ENCODE measurements at places on chromosomes 5 and 9.
A peak's percentile ranks its signal among the peaks of the same experiment; 100 is the strongest.

DNA sequence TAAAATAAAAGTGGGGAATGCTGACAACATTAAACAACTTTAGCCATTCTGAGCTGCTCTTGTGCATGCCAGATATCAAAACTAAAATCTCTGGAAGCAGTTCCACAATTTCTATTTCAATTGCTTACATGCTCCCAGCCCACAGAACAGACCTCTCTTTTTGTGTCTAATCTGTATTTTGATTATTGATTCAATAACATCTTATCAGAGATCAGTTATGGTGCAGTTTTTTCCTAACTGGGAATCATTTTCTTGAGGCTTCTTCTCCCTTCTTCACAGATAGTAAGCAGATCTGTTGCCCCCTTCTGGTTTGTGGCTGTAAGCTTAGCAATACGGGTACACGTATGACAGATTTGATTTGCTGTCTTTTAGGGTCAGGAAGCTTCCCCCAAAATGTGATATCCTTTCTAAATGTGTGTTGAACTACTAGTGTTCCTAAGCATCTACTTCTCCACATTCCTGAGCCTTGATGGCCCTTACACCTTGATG, 39.4 kb downstream of the MRPS27 start:
- no peak for DNase-seq

DNA sequence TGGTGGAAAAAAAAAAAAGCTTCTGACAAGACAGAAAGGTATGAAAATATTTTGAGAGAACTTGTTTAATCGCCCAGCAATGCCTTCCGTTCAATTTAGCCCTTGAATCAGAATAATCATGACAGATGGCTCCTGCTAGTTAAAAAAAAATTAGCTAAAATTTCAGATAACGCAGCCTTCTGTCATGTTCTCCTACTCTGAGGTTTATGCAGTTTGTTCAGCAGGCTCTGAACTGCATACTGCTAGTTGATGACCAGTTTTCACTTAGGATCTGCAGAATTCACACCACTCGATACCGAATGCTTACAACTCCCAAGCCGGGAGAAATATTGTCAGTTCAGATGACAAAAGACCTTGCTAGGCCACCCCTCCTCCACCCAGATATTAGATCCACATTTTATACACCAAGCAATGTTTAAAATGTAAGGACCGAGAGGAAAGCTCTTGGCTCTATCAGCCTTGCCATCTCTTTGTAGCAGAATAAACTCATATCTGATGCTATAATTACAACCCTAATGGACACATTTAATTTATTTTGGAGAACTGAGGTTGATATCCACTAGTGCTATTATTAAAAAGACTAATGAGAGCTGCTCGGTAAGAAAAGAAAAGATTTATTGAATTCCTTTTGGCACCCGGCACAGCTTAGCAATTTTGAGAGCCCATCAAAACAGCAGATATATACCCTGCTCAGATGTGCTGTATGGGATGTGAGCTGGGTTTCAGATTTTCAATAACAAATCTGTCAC, 322.8 kb downstream of the GLIS3 start:
- no peak for DNase-seq

- DNase-seq, result no peak
These were observed 41.1 kb upstream of the LHFPL2 start for GRCh38 chr5:78689540-78690252.

GRCh38 chr9:77817590-77818311, 169.6 kb upstream of the GNA14 start:
- no peak for DNase-seq

DNA sequence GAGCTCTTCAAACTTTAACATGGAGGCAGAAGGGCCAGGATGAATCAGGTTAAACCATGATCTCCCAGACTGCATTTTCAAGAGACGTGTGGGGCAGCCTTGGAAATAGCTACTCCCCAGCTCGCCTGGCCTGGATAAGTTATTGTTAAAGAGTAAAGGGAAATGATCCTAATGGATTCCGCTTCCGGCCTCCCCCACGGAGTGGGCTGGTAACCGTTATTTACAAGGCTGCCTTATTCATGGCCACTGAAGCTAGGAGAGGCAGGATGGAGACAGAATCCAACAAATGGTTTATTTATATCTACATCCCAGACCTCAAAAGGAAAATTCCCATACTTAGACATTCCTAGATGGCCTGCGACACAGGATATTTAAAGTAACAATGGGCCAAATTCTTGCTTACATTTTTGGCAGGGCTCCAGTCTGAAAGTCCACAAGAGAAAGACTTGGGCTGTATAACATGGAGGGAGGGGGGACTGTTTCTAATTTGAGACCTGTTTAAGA, 27.9 kb downstream of the SPRY4 start:
- no peak for DNase-seq

- peak; percentile 15 for DNase-seq
These were observed 28.7 kb upstream of the UBAC1 start for GRCh38 chr9:135989722-135990467.

- no peak for DNase-seq
These were observed 12.4 kb downstream of the SWI5 start for GRCh38 chr9:128288273-128289004.

GRCh38 chr9:113536483-113537228, 73.1 kb downstream of the RGS3 start:
- DNase-seq, result no peak

DNA sequence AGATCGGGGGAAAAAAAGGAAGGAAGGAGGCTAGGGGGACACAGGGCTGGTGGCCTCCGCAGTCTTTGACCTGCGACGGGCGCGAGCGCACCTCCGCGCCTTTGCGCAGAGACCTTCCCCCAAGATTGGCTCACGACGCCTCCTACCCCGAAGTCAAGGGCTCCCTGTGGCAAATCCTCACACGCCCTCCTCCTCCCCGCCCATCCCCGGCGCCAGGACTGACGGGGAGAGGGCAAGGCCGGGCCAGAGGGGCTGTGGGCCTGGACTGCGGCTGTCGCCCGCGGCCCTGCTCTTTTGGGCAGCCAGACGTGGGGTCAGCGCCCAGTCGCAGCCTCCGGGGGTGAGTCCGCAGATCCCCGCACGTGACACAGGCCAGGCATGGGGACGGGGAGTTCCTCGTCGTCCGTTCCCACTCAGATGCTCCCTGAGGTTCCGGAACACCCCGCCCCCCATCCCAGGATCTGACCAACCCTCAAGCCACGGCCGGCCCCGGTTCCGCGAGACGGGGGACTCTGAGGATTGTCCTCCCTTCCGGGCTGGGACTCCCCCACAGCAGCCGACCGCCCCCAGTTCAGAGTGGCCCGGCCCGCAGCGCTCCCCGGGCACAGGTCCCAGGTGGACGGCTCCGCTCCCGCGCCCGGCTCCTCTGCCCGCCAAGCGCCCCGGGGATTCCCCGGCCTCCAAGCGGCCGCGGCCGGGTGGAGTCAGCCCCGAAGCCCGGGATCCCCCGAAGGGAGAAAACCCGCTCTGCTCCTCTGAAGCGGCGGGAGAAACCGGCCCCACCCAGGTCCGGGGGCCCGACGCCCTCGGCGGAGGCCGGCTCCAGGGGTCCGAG, 543 bp upstream of the ANKRD33B start:
- DNase-seq, result peak; percentile 42

- no peak for DNase-seq
These were observed 258.7 kb downstream of the TRIM32 start for GRCh38 chr9:116945817-116946216.

- no peak for DNase-seq
These were observed 49.2 kb upstream of the FBXL17 start for GRCh38 chr5:108430931-108431608.

DNA sequence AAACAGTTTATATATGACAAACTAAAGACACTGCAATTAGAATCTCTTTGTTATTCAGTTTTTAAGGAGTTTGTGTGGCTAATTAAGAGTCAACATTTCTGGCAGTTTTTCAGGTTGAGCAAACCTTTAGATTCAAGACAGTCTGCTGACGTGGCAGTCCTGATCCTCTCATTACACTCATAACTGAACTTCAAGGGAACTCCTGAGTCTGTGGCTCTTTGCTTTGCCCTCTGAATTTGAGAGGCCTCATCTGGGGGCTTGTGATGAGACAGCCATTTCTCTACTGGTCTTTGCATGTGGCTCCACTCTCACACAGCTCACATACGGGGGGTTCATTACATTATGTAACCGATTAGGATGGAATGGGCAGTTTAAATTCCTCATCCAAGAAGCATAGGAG, 182.9 kb upstream of the MEF2C start:
- no peak for DNase-seq

DNA sequence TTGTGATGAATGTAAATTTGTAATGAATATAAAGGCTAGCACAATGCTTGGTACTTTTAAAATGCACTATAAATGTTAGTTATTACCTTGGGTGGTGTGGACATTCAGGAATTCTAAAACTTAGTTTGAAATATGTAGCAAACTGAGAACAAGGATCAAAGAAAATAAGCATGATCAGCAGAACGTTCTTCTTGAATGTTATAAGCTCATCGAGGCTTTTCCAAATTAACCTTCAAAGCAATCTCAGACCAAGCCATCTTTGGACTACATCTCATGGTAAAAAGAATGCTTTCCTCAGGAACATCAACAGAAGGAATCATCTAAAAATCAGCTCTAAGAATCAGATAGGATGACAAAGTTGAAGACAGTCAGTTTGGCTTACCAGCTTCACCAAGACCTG, 146.3 kb downstream of the SLIT3 start:
- no peak for DNase-seq

DNA sequence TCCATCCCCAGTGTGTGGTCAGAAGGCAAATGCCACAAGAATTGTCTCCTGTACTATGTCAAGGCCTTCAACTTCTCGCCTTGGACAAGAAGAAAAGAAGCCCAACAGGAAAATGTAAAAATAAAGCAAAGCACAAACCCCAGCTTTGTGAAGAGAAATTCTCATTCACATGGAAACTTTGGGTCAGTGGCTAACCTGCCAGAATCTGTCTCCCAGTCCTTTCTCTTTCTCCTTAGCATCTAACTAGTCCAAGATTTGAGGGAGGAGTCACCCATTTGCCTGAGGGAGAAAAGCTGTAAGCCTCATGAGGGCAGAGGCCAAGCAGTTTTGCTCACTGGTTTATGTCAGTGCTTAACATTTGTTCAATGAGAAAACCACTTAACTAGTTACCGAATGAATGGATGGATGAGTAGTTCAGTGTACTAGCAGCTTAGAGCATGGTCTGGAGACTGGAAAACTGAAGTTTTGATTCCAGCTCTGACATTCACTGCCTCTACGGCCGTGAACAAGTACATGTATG, 36.0 kb downstream of the ADAM19 start:
- DNase-seq, result no peak

- DNase-seq, result no peak
These were observed 197.2 kb downstream of the NXNL2 start for GRCh38 chr9:88732128-88732527.

GRCh38 chr5:72523960-72524582, 16.9 kb upstream of the ZNF366 start:
- no peak for DNase-seq

DNA sequence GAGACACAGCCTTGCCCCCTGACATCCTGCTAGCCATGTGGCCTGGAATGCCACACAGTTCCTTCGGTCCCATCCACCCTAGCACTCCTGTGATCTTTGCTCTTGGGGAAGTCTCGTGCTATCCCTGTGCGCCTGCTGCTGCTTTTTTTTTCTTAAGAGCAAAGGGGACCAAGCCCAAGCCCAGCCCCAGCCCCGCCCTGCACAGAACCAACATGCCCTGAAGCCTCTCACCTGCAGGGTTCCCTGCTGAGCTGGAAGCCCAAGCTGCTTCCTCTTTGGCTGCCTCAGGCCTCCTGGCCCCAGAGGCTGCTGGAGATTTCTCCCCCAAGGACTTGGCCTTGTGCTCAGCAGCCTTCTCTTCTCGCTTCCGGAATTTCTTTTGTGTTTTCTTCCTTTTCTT, 1.8 kb downstream of the SURF6 start:
- no peak for DNase-seq

- DNase-seq, result no peak
These were observed 248.1 kb upstream of the IZUMO3 start for GRCh38 chr9:24793787-24794186.

GRCh38 chr9:21770871-21771560, 31.4 kb upstream of the MTAP start:
- DNase-seq, result no peak

- DNase-seq, result no peak
These were observed 19.0 kb upstream of the SMAD5 start for GRCh38 chr5:136113606-136114005.

- no peak for DNase-seq
These were observed 63.7 kb upstream of the IER5L start for GRCh38 chr9:129241725-129242124.

- DNase-seq, result no peak
These were observed 161.1 kb downstream of the EPB41L4A start for GRCh38 chr5:112257976-112258375.

DNA sequence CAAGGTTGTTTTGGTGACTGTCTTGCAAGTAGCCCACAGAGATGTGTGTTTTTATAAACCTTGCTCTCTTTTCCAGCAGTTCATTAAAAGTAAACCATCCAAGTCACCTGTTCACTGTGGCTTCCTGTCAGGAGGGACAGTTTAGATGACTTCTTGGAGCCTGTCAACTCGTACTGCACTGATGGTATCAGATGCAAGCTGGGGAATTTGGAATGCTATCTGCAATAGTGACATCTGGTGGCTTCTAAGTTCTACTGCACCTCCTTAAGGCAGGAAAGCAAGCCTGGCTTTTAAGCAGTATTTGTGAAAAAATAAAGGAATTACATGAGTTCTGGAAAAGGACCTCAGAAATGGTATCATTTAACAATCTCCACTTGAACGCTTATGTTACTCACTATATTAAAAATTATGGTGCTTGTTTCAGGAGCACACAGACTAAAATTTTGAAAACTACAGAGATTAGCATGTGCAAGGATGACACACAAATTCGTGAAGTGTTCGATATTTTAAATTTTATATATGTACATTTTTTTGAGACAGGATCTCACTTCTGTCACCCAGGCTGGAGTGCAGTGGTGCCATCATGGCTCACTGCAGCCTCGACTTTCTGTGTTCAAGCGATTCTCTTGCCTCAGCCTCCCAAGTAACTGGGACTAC, 164.0 kb downstream of the TTC39B start:
- no peak for DNase-seq

- DNase-seq, result peak; percentile 12
These were observed 791 bp downstream of the SLC2A8 start for GRCh38 chr9:127397646-127398274.

DNA sequence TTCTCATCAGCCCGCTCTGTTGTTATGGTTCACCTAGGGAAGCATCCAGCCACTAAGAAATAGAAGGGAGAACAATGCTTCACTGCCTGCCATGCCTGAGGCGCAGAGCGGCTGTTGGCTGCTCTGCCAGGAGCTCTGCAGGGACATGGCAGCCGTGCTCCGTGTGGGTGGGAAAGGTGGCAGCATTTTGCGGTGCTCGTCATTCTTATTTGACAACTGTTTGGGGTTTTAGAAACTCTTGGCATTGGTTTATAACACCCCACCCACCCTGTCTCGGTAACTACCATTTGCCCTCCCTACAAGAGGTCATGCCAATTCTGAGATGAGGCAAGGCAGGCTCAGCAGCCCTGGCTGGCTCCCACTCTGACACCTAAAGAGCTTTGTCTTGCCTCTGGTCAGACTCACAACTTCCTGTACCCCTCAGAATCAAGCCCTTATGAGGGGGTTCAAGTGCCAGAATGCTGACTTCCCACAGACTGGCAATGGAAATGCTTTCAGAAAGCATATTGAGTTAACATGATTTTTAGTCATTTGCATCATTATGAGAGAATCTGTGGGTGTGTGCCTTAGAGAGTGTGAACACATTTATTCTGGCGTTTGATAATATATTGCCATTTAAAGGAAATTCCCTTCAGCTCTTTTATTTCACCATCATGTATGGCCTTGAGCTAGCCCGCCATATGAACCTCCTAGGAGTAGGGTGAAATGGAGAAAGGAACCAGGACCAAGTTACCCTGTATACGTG, 288.0 kb upstream of the ANKRD55 start:
- DNase-seq, result no peak

- DNase-seq, result no peak
These were observed 628 bp downstream of the ATOSB start for GRCh38 chr9:35114840-35115628.

GRCh38 chr5:126460459-126460858, 37.2 kb downstream of the GRAMD2B start:
- DNase-seq, result no peak
